ENCODE measurements at places on chromosomes 3 and 15.

- DNase-seq, result no peak
These were observed 139.4 kb downstream of the OPA1 start for GRCh38 chr3:193732391-193732790.

DNA sequence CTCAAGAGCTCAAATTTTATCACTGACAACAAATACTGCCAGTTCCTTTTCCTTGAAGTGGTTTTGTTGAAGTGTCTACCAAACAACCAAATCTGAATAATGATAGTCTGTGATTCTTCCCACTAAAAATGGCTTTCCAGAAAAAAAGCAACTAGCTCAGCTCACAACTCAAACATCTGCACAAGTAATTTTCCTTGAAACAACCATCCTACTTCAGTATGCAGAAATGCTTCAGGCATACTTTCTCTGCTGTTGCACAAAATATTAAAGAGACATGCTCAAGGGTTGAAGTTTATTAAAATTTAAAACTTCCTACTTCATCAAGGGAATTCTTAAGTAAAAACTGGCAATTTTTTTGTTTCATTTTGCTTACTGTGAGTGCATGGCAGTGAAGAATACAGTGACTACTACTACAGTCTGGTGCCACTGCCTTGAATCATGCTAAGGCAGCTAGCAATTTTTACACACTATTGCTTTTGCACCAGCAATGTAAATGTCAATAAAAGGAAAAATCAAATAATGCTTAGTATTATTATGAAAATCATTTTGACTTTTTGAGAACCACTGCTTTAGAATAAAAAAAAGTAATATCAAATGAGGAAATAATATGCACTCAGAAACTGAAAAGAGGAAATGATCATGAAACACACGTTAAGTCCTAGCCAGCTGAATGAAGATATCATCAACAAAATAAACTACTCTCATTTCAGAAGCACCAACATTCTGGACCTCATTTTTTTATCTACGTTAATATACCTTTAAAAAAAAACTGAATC, 33.6 kb downstream of the VPS13C start:
- no peak for DNase-seq

GRCh38 chr3:89108291-89108550, 800 bp downstream of the EPHA3 start:
- DNase-seq, result no peak

- no peak for DNase-seq
These were observed 281.8 kb upstream of the TGFBR2 start for GRCh38 chr3:30324587-30324986.

GRCh38 chr15:99732124-99732750, 1.0 kb downstream of the LYSMD4 start:
- DNase-seq, result no peak

DNA sequence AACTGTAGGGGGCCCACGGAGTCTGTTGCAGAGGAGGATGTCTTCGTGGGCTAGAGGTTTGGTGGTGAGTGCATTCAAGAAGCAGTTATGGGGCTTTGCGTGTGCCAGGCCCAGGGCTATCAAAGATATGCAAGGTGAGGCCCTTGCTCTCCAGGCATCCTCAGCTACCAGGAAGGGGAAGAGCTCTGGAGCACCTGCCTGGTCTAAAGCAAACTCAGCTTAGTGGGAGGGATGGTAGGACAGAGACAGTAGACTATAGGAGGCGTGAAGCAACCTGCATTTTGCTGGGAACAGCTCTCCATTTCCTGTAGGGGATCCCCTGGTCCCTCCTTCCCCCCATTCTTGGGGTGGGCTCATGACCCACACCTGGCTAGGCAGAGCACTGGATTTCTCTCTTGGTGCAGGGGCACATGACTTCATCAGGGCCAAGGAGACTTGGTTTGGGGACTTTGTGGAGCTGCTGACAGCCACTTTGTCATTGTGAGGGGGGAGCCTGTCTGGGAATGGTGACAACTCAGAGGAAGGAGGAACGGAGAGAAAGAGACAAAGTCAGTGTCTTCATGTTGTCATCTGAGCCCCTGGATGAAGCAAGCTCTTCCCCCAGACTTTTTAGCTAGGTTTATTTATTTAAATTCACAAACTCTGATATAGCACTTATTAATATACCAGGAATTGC, 8.6 kb upstream of the EEFSEC start:
- no peak for DNase-seq

- DNase-seq, result no peak
These were observed 7.8 kb downstream of the CCDC80 start for GRCh38 chr3:112633191-112633590.

- no peak for DNase-seq
These were observed 70.9 kb upstream of the POLG start for GRCh38 chr15:89405494-89405893.

GRCh38 chr3:38054499-38055001, 15.5 kb downstream of the DLEC1 start:
- no peak for DNase-seq

GRCh38 chr15:62739082-62739481, 303.5 kb upstream of the TPM1 start:
- DNase-seq, result no peak

DNA sequence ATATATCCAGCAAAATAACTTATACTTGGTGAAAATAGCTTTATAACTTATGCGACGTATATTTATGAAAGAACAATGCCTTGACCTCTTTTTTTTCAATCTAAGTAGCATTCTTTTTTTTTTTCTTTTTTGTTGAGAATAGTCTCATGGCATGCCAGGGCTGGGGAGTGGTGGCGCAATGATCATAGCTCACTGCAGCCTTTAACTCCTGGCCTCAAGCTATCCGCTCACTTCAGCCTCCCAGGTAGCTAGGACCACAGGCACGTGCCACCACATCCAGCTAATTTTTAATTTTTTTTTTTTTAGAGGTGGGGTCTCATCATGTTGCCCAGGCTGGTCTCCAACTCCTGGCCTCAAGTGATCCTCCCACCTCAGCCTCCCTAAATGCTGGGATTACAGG, 43.5 kb downstream of the RAB8B start:
- DNase-seq, result no peak

- DNase-seq, result peak; percentile 6
These were observed 522 bp downstream of the MED12L start for GRCh38 chr3:151085889-151086483.

GRCh38 chr3:177541541-177541940, 344.3 kb upstream of the TBL1XR1 start:
- DNase-seq, result no peak

DNA sequence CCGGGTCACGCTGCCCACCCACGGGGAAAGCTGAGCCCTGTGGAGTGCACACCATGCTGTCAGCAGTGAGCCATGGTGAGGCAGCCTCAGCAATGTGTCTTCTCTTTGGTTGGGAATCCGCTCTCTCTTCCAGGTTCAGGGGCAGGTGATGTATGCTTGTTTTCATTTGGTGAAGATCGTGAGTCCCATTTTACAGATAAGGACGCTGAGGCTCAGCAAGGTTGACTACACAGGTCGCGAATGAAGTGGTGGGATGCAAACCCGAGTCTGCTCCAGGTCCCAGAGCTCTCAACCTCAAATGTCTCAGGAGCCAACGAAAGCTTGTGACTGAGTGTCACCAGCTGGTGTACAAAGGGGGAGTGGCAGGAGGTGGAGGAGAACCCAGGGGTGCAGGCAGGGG, 74.3 kb downstream of the RPN1 start:
- no peak for DNase-seq

DNA sequence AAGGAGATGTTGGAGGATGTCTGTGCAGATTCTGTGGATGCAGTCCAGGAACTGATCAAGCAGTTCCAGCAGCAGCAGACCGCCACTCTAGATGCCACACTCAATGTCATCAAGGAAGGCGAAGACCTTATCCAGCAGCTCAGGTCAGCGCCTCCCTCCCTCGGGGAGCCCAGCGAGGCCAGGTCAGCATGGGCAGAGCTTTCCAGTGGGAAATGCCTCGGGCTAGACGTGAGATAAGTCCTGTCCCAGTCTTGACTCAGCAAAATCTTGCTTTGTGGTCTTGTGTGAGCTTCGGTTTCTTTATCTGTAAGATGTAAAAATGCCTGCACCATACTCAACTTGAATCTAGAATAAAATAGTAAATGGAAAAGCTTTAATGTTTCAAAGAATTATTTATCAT, 335.1 kb upstream of the UMPS start:
- no peak for DNase-seq

GRCh38 chr3:196988241-196989029, 19.8 kb upstream of the PIGZ start:
- no peak for DNase-seq

DNA sequence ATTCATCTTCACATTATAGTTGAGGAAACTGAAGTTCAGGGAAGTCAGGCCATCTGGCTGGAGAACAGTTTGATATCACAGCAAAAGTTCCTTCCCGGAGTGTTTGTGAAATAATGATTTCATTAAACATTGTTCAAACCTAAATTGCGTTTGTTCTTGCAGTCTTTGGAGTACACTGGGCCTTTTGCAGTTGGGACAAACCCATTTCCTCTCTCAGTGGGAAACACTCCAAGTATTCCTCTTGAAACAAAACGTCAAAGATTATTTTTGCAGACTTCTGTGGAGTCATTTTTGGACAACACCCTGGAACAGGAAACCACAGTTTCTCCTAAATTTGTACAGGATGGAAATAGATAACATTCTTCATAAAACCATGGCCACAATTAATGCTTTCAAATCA, 287.5 kb downstream of the PTPRG start:
- no peak for DNase-seq

DNA sequence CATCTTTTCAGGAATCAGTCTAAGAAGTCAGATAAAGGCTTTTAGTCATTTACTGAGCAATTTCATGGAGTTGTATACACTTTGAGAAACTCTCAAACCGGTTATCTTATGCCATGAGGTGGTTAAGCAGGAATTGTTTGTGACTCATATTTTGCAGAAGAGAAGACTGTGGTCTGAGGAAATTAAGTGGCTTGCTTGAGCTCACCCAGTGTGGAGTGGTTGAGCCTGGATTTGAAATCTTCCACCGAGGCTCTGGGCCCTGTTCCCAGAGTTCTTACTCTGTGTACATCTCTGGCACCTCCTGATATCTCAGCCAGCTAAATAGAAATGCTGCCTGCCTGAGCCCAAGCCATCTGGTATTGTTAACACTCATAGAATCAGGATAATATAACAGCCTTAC, 37.8 kb upstream of the BCL6 start:
- DNase-seq, result no peak

DNA sequence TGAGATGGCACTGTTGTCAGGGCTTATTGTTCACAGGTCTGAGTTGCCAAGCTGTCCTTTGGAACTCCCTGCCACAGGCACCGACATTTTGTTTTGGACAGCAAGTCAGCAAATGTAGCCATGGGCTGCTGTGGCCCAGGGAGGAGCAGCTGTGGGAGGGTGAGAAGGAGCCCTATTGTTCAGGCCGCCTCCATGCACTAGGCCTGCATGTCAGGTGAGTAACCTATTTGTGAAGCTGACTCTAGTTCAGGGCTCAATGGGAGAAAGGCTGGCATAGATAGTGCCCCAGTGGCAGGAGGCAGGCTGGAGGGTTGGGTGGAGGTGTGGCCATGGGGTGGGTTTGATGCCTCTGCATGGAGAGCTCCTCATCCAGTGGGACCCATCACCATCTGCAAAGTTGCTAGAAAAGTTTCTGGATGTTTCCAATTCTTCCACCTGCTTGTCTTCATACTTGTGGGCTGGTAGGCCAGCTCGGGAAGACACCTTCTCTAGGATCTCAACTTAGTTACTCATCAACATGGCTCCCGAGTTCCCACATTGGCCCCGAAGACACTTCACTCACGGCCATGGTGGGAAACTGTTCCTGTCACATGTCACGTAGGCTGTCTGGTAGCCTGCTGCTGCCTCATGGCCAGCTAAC, 19.5 kb downstream of the AMOTL2 start:
- no peak for DNase-seq

- DNase-seq, result no peak
These were observed 239.8 kb upstream of the THBS1 start for GRCh38 chr15:39340903-39341645.

DNA sequence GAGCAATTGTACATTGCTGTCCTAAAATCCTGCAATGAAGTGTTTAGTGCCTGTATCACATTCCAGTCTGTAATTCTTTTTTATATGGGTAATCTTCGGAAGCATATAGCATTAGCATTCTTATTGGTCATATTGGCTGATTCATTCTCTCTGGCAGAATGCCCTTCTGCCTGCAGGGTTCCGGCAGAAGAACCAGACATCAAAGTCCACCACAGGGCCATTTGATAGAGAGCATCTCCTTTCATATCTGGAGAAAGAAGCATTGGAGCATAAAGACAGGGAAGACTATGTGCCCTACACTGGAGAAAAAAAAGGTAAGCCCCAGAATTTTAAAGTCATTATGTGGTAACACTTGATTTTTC, 39.6 kb downstream of the TMOD3 start:
- DNase-seq, result no peak

DNA sequence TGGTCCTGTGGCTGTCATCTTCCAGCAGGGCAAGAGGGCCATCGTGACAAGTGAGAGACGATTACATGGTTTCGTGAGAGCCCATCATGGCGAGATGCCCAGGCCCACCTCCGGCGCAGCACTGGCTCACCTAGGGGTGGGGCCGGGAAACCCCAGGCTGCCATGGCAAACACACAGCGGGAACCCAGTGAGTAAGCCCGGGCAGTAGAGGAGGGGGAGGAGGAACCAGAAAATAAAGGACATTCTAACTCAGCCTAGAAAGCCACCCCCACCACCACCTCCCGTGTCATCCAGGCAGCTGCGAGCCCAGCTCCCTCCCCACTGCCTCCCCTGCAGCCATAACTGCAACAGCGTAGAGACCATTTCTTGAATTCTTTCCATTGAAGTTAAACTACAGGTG, 52.3 kb downstream of the PCSK6 start:
- DNase-seq, result no peak

- no peak for DNase-seq
These were observed 10.7 kb upstream of the FAH start for GRCh38 chr15:80141916-80142598.

- DNase-seq, result no peak
These were observed 78.9 kb downstream of the TGFBR2 start for GRCh38 chr3:30685267-30685667.

DNA sequence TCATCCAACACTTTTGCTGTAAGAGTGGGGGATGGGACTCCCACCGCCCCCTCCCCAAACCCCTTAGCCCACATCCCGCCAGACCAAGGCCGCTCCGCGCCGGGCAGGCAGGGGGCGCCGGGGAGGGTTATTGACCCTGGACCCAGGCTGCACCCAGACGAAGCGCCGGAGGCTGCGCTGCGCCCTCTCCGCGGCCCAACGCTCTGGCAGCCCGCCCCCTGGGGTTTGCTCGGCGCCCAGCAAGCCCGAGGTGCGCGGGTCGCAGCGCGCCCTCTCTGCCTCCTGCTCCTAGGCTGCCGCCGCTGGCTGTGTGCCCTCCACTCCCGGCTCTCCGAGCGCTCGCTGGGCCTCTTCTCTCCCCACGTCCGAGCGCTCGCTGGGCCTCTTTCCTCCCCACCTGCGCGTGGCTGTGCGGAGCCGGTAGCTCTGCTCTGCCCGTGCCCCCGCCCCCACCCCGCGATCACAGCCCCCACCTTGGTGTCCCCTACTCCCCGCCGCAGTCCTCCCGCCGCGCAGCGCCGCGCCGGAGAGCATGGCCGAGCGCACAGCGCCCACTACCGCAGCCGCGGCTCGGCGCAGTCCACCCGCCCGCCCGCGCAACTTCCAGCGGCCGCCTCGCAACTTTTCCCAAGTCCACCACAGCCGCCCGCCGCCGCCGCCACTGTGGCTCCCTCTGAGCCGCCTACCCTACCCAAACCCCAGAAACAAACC, 1.2 kb downstream of the MECOM start:
- peak; percentile 24 for DNase-seq
